ENCODE measurements at places on chromosomes 11 and 22.

- DNase-seq = no peak
Measured at GRCh38 chr11:76329983-76330382, 50.9 kb downstream of the THAP12 start.

DNA sequence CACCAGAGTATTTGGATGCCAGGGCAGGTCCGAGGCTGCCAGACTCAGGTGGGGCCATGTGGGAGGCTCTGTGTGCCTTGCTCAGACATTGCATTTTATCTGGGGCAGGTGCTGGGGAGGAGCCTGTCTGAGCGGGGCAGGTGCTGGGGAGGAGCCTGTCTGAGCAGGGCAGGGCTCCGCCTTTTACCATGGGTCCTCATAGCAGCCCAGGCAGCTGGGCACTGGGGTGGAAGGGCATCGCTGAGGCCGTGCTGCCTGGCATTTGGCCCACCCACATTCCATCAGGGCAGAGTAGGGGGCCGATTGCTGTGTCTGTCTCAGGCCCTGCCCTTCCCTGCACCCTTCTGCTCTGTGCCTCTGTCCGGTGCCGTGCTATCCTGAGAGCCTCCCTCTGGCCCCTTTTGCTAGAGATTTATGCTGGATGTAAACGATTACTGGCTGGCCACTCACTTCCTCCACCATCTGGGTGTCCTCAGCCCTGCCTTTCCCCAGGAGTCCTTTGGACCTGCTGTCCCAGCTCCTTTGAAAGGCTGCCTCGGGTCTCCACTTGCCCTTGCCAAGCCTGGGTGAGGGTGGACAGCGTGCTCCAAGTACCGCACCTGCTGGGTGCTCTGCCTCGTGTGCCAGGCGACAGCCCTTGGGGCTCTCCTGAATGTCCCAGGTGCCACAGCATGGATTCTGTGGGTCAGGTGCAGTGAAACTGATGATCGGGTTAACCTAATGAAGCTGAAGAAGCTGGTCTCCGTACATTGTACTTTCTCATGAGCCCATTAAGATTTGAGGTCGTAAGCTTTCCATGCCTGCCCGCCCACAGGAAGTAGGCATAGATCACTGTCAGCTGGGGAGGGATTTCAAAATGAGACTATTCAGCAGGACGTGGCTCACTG lies 281.6 kb downstream of the TBC1D22A start:
- peak; percentile 39 for DNase-seq

- DNase-seq = no peak
Measured at GRCh38 chr11:36035454-36035853, 91.6 kb downstream of the LDLRAD3 start.

DNA sequence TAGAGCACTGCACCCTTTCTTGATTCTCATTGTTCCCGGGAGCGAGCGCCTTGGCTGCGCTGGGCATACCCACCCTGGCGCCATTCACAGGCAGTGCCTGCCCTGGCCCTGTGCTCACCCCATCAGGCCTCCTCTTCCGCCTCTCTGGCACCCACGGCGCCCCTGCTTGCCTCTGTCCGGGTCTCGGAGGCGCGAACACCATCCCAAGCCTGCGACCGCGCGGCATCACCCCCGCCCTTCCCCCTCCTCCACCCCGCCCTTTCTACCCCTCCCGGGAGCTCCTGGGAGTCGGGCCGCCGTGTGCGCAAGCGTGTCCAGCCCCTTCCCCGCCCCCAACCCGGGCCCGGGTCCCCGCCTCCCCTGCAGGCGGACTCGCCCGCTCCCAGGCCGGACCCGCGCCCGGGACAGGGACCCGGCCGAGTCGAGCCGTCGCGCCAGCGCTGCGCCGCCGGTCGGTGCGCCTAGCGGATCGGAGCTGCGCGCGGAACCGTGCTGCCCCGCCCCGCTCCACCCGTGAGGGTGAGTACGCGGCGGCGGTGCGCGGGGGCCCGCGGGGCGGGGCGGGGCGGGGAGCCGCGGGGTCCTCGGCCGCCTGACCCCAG lies at the start of gene ST3GAL4:
TSS of gene ST3GAL4 (plus strand) at position 363 of the 602 bp plus-strand sequence. CDS start 50,470 bp downstream, outside the sequence.
- peak; percentile 84 for DNase-seq

- no peak for DNase-seq
Measured at GRCh38 chr22:48102581-48102980, 1340.1 kb downstream of the TBC1D22A start.

- DNase-seq = peak; percentile 47
Measured at GRCh38 chr11:118180300-118180703, 3.9 kb upstream of the SCN2B start.

DNA sequence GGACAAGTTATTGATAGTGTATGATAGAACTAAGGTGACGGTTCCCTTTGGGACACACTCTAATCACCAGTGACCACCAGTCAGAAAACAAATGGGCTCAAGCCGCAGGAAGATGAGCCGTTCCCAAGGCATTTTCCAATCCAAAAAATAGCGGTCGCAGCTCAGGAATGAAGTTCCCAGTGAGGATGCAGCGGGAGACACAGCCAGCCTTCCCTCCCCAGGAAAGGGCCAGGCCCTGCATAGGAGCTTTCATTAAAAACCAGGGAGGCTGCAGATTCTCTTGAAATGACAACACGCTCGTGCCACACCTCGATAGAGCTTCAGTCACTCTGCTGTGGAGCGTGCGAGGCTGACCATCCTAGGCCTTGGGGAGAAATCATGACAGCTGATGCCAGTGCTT lies 65.8 kb upstream of the WNT7B start:
- no peak for DNase-seq

- no peak for DNase-seq
Measured at GRCh38 chr11:4090258-4090657, 4.3 kb upstream of the RRM1 start.

Measured in RPMI7951 (cell line).